ENCODE measurements at places on chromosomes 2 and 18.

DNA sequence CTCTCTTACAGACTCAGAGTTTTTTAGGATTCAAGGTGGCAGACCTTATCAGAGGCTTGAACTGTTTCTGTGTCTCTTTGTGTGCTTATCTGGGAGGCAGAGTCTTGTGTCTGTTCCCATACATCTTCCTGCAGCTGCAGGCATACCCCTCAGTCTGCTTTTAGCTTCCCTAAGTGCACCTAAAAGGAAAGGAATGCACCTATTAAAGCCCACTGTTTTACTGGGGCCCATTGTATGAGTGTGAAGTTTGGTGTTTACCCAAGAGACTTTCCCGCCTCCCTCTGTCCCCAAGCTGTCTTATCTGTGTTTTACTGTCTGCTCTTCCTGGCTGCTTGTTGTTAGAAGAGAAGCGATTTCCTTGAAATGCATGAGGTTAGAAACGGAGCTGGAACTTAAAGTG is 1757.3 kb upstream of the PIK3C3 start:
- DNase-seq = no peak

GRCh38 chr2:25964891-25965290 is 17.4 kb downstream of the KIF3C start:
- no peak for DNase-seq

DNA sequence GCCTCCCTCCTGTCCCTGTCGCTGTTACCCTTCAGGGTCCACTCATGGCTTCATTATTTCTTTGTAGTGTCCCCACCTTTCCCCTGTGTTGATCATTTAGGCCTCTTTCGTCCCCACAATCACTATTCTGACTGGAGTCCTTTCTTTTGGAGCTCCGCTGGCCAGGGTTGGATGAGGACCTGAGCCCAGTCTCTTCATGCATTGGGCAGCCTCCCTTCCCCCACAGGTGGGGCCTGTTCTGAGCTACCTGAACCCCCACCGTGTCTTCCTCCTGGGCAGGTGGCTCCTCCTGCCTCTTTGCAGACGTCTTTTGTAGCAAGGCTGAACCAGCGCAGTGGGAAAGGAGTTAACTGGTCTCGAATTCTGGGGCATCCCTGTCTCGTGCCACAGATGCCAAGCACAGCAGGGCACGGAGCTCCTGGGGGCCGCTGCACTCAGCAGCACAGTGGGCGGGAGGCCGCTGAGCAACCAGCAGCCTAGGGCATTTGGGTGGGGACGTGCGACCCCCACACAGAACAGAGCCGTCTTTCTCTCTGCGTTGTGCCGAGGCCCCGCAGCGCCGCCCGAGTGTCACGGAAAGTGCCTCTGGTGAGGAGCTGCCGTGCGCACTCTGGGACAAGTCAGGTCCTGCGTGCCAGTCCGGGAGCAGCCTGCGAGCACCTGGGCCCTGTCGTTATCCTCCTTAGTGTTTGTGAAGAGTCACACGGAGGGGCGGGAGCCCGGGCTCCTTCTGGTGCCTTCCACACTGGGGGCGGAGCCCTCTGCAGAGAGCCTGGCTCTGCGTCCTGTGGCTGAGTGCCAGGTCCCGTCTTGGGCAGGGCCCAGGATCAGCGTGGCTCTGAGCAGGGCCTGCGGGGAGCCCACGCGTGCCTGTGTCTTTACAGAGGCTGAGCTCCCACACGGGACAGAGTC is 130.1 kb downstream of the NFATC1 start:
- no peak for DNase-seq

DNA sequence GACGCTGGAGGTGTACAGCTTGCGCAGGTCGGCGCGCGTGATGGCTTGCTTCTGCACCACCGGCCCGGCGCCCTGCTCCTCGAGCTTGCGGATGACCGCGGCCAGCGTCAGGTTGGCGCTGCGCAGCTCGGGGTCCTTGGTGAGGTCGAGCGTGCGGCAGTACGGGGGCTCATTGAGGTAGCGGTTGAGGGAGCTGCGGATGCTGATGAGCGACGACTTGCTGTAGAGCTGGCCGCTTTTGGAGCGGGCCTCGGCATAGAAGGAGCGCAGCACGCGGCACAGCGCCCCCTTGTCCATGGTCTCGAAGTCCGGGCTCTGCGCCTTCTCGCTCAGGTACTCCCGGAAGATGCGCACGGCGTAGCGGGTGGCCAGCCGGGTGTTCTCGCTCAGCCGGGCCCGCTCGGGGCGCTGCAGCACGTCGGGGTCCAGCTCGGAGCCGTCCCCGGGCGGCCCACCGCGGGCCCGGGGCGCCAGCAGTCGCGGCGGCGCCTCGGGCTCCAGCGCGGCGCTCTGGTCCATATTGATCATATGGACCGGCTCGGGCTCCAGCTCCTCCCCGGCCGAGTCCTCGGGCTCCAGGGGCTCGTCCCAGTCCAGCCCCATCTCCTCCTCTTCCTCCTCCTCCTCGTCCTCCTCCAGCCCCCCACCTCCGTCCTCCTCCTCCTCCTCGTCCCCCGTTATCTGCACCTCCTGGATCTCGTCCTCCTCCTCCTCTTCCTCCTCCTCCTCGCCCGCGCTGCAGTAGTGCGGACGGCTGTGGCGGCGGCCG is 523 bp downstream of the KCTD1 start:
- DNase-seq = peak; percentile 42

- DNase-seq = peak; percentile 21
Measured at GRCh38 chr2:208820014-208820688, 413.6 kb downstream of the PTH2R start.

DNA sequence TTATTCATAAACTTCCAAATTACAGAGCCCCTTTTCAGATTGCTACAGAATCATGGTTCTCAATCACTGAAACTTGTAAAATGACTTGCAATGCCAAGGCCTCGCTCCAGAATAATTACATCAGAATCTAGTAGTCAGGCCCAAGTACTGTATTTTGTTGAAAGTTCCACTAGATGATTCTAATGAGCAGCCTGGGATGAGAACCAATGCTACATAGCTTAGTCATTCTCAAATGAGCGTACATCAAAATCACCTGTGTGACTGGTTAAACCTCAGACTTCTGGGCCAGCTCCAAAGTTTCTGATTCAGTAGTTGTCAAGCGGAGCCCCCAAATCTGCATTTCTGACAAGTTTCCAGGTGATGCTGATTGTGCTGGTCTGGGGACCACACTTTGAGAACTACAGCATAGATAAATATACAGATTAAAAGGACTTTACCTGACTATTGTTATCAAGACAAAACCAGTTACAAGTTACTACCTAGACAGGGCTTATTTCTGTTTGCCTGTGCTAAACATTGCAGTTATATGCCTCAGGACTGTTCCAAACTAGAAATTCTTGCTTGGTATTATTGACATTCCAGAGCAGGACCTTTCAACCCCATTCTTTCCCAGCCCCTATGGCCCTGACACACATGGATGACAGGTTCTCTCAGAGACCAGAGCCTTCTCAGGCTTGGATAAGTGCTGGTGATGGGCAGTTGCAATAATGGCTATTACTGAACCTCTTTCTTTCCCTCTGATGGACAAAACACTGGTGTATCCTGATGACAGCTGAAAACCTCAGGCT is 83.1 kb downstream of the UPP2 start:
- peak; percentile 42 for DNase-seq

GRCh38 chr18:46013484-46014189 is 46.5 kb upstream of the EPG5 start:
- no peak for DNase-seq

DNA sequence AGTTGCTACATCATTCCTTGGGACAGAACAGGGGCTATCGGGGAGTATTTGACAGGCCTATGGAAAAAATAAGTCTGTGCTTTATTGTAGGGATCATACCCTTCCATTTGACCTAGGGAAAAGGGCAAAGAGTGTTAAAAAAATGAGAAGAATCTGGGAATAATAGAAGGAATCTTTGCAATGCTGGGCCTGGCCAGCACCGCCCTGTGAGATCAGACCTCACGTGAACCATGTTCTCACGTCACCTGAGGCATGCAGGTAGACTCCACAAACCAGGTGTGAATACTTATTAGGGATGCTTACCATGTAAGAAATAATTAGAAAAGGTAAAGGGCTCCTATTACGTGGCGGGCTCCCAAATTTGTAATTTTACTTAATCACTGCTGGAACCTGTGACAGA is 177.5 kb upstream of the GATA6 start:
- DNase-seq = no peak

GRCh38 chr2:191758518-191759507 is 80.9 kb downstream of the NABP1 start:
- peak; percentile 35 for DNase-seq

- DNase-seq = no peak
Measured at GRCh38 chr2:165022781-165023180, 67.5 kb upstream of the SLC38A11 start.

GRCh38 chr2:166573391-166573790 is 79.3 kb upstream of the SCN7A start:
- peak; percentile 25 for DNase-seq

DNA sequence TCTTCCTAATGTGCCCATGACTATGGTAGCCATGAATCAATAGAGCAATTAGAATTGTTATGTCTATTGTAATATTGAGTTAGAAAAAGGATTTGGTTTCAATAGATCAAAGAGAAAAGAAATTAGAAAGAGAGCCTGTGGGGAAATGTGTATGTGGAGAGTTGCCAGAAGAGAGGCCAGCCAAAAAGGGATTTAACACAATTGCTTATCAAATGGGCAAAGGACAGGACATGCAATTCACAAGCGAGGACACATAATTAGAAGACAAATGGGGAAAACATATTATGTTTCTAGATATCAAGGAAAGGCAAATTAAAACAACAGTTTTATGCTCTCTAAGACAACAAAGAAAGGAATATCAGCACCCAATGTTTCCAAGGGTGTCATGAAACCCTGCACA is 403.2 kb upstream of the KLHL29 start:
- DNase-seq = no peak

DNA sequence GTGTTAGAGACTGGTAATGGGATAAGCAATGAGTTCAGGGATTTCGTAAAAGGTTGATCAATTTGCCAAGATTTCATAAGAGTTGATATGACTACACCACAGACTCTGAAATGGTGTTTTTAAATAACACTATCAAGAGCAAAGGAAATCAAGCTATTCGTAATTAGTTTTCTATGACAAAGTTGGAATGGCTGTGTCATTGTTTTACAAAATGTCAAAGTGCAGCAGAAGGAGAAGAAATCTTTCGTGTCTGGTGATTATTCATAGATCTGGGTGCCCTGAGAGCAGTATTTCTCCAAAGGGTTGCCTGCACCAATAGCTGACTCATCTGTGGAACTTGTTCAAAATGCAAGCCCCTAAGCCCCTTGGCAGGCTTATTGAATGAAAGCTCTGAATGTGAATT is 70.1 kb downstream of the NABP1 start:
- no peak for DNase-seq

- DNase-seq = no peak
Measured at GRCh38 chr2:165191096-165191728, 12.6 kb downstream of the SCN3A start.

DNA sequence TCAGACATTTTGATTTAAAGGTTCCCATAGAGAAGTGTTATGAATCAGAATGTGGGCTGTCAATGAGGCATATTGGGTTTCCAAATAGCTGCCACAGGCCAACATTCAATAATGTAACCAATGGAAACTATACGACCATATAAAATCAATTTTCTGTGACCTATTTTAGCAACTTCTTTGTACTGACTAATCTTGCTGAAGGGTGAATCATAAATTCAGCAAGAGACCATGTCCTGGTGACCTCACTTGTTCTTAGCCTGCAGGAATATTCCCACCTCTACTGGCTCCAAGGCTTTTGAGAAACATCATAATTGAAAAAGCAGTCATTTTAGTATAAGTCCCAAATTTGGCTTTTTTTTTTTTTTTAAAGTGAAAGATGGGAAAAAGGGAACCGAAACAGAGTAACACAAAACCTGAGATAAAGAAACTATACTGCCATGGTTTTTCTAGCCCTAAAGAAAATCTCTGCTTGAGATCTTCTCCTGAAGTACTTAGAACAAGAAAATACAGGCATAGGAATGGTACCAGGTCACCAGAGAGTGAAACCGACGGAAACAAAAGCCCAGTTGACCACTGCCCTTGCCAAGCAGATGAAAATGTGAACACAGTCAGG is 32.1 kb downstream of the PLEKHM3 start:
- no peak for DNase-seq

DNA sequence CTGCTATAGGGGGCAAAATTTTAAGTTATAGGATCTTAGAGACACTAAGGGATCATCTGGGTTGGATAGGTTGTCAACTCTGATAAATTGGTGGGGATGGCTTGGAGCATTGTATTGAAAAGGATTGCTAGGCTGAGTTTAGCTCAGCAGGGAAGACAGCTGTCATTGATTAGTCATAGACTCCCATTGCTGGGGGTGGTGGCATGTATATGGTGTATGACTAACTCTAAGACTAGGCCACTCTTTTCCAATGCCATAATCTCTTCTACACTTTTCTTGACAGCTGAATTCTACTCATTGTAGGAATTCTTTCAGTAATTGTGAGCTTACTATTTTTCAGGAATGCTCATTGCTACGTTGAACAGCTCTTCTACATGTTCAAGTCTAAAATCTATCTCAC is 81.3 kb upstream of the PELI1 start:
- DNase-seq = no peak

DNA sequence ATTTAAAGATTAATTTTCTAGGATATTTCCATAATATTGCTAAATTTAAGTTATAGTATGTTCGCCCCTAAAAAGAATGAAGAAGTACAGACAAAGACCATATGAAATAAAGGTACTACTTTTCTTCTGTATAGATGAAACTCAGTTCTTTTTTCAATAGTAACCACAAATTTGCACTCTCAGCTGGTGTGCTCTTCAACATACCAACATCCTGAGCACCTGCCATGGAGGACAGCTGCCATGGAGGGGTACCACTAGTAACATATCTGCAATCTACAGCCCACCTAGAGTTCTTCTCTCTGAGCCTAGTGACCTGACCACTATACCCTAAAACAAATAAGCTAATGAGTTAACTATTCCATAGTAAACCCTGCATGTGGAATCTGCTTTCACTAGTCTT is 36.8 kb upstream of the ERCC3 start:
- no peak for DNase-seq

DNA sequence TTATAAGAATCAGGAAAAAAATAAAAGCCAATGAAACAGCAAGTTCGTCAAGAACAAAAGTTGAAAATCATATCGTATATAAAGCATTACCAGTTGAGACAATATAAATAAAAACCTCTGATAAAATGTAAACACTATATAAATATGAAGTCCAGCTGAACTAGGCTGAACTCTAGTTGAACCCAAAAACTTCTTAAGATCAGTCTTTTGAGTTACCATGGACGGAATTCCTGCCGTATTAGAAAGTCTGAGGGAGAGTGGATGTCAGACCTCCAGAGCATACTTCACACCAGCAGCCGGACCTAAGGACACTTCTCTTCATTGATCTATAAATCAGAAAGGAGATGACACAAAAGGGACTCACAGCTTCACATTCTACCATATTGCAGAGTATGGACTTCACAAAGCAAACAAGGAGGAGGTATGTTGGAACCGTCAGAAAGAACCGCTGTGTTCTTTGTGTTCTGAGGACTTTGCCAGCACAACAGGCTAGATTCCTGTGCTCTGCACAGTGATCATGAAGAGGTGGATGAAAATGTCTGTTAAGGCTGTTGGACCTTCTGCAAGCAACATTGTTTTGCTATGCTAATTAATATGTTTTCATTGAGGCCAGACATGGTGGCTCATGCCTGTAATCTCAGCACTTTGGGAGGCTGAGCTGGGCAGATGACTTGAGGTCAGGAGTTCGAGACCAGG is 67.2 kb upstream of the SP5 start:
- DNase-seq = no peak

Data from kidney epithelial cell (primary cell).